Activated CD8-positive, alpha-beta memory T cell treated with anti-CD3 and anti-CD28 coated beads, Interleukin-2, amount 50 U/mL, for 4 hours (primary cell): ENCODE measurements at places on chromosomes 13 and 19.
A peak's percentile ranks its signal among the peaks of the same experiment; 100 is the strongest.

GRCh38 chr13:94009701-94010100 lies 469.8 kb downstream of the DCT start:
- DNase-seq: no peak

- no peak for DNase-seq
Measured at GRCh38 chr13:111241006-111241755, 79.3 kb upstream of the TEX29 start.

GRCh38 chr19:41351339-41352245 lies 2.1 kb downstream of the TGFB1 start:
- peak; percentile 87 for DNase-seq

DNA sequence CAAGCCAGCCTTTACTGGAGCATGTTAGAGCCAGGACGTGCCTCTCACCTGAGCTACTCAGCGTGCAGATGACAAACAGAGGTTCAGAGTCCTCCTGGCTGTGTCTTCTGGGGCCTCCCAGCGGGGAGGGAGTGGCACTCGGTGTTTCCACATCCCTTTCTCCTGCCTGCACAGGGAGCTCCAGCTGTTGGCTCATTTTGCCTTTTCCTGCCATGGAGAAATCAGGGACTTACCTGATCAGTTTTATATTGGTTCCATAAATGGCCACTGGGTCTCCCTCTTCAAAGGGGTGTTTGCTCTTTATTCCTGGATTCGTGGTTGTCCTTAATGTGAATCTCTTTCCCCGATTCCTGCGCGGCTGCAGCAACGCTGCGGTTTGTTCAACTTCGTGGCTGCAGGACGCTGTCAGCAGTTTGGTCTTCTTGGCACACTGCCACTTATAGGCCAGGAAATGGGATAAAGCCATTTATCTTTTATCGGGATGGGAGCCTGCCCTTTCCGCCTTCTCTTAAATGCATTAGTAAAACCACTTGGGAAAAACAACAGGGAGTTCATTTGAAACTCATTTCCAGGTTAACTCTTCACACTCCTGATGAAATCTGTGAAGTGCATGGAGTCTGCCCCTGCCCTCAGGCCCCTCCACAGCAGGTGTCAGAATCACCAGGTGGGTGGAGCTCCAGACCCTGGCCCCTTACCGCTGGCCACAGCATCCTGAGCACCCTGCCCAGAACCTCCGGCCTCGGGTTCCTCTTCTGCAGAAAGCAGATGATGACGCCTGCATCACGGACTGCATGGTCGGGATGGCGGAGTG lies 39.8 kb upstream of the MCF2L start:
- no peak for DNase-seq

DNA sequence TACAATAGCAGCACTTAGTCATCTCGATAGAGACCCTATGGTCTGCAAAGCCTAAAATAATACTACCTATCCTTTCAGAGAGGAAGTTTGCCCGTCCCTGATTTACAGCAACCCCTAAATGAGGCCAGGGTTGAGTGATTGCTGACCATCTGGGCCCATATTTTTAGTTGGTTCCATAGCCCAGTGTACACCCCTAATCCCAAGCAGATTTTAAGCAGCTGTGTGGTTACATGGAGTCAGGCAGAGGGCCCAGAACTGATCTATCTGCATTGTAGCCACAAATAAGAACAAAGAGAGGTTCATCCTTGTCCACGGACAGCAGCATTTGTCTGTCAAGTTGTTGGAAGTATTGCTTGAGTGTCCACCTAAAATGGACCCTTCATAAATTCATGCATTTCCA lies 148.2 kb downstream of the DCT start:
- no peak for DNase-seq

DNA sequence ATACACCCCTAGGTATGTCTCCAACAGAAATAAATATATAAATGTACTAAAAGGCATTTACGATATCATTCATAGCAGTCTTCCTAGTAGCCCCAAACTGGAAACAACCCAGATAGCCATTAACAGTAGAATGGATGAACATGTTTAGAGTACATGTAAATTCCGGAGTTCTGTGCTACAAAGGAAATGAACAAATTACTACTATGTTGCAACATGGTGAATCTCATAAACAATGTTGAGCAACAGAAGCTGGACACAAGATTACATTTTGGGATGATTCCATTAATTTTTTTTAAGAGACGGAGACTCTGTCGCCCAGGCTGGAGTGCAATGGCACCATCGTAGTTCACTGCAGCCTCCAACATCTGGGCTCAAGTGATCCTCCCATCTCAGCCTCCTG lies 5.9 kb upstream of the SLC7A10 start:
- no peak for DNase-seq

- DNase-seq: no peak
Measured at GRCh38 chr13:109568339-109568818, 218.0 kb downstream of the IRS2 start.

DNA sequence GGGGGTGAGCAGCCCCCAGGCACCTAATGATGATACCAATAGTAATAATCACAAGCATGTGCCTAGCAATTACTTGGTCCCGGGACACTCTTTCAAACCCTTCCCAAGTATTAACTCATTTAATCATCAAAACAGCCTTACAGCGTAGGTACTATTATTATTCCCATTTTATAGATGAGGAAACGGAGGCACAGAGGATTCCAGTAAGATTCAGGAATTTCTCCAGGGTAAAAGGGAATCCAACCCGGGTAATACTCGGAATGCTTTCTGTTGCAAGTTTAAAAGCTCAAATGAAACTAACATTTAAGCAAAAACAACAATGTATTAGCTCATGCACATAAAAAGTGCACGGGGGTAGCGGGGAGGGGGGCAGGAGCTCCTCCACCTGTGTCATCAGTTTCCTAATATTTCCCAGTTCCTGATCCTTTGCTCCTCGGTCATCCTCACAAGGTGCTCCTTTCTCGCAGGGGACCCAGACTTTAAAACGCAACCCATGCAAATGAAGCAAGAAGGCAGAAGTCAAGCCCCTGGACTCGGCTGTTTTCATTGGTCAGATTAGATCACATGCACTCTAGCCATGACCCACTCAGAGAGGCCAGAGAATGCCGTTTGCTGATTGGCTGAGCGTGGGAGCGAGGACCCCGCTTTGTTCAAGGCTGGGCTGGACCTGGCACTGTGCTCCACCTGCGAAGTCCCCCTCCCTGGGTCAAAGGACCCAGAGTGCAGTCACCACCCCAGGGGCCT lies 38.3 kb upstream of the C19orf12 start:
- no peak for DNase-seq
